ENCODE measurements at places on chromosomes 6 and 20.

DNA sequence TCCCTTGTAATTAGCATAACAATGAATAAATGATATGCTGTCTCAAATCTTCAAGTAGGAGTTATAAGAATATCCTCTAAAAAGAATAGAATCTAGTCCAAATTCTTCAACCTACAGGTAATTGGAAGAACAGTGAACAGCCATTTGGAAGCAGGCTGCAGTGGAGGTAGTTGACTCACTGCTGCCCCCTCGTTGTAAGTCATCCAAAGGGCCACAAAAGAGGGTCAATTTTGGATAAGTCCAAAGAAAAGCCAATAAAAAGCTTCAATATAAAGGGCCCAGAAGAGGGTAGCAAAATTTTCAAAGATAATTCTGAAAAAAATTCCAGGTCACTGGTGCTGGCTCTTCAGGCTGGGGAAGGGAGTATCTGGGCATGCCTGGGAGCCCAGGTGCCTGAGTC lies 60.8 kb upstream of the SSTR4 start:
- DNase-seq = no peak

DNA sequence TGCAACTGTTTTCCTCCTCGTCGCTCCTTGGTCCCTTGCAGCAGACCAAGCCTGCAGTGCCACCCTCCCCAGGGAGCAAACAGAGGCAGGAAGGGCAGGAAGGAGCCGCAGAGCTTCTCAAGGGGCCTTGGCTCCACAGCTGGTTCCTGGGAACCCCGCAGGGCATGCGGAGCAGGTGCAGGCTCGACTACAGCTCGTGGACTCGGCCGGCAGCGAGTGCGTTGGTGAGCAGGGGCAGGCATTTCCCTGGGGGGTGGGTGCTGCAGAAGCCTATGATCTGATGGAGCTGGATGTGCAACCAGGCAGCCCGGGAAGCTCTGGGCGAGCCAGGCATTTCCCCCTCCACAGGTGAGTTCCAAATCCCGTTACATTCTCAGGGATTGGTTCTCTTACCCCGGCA lies 37.1 kb downstream of the FRMD1 start:
- DNase-seq = no peak

GRCh38 chr20:10671919-10672623 lies 1.7 kb downstream of the JAG1 start:
- DNase-seq = no peak

GRCh38 chr6:105794239-105794638 lies 291.9 kb upstream of the PRDM1 start:
- DNase-seq = no peak

GRCh38 chr6:25547797-25548196 lies 104.2 kb upstream of the SCGN start:
- no peak for DNase-seq

DNA sequence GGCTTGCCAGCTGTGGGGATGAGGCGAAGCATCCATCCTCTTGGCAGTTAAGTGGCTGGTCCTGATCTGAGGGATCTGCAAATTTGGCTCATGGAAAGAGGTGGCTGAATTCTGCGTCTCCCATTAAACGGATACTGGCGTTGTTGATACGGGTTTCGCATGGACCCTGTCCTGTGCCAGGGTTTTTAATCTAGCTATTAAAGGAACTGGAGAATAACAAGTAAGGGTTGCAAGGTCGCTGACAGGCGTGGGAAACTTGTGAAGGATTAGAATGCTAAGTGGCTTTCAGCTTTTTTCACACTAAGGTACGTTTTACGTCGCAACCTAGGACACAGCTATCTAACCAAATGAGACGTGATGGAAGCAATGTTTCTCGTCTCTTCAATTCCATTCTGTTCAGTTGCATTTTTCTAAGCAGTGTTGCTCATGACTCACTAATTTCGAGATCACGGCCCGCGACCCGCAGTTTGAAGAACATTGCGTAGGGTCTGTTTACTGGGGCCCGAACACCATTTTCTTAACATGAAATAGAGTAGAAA lies 852 bp downstream of the GMNN start:
- DNase-seq = no peak

DNA sequence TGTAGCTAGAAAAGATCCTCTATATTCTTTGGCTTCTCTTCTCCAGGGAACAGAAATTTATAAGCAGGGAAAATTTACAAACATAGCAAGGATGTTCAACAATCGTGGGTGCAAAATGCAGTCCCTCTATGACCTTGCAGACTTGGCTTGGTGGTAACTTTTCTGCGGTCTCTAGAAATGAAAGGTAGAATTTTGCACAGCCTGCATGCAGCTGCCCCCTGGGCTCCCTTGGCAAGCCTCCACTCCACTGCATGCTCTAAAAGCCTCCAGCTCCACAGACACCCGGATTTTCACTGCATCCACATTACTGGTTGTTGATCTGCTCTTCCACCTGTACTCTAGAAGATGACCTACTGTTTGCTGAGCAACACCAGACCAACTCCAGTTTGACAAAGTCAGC lies 236.5 kb upstream of the EYS start:
- DNase-seq = no peak

DNA sequence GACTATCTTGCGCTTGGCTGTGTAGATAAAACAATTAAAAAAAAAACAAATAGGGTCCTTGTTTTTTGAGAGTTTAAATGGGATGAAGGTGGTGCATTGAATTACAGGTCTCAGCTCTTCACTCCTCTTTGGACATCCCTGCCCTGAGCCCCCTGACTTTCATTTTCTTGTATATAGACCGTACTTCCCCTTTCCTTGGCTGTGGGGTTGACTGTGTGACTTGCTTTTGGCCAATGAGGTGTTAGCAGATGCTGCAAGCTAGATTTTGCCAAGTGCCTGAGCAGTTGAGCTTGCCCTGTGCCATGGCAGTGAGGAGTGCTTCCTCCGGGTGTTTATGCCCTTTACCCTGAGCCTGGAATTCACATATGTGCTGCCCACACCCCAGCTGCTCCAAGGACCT lies 386.1 kb upstream of the ZFP64 start:
- no peak for DNase-seq

GRCh38 chr20:53769041-53769440 lies 175.4 kb upstream of the ZNF217 start:
- DNase-seq = no peak

DNA sequence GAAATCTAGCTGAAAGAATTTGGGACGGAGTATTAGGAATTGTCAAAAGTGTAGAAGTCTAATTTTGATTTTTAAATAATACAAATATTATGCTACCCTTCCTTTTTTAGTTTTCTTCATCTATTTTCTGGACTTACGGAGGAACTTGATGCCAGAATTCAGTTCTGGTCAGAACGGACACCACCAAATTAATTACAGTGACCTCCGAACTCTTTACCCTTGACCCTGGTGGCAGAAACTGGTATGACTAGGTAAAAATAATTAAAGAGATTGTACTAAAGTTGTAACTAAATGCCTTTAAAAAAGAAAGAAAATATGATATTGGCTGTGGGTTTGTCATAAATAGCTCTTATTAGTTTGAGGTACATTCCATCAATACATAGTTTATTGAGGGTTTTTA lies 751.1 kb upstream of the MAP3K7 start:
- DNase-seq = no peak

DNA sequence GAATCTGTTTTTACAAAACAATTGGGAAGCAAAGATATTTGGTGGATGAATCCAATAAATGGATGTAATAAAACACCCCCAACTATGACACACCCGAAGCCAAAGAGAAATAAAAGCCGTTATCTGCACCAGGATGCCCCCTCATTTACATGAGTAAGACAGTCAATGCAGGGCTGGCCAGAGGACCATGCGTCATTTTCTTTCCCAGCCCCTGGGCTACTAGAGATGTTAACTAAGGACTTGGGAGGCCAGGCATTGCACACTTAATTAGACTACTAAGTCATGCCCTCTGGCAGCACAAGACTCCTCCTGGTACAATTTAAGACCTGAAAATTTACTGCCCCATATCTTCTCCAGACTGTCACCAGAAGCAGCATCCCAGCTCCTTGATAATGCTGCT lies 3.2 kb downstream of the LEMD2 start:
- DNase-seq = no peak

GRCh38 chr6:48678390-48678789 lies 567.4 kb upstream of the PTCHD4 start:
- DNase-seq = no peak

DNA sequence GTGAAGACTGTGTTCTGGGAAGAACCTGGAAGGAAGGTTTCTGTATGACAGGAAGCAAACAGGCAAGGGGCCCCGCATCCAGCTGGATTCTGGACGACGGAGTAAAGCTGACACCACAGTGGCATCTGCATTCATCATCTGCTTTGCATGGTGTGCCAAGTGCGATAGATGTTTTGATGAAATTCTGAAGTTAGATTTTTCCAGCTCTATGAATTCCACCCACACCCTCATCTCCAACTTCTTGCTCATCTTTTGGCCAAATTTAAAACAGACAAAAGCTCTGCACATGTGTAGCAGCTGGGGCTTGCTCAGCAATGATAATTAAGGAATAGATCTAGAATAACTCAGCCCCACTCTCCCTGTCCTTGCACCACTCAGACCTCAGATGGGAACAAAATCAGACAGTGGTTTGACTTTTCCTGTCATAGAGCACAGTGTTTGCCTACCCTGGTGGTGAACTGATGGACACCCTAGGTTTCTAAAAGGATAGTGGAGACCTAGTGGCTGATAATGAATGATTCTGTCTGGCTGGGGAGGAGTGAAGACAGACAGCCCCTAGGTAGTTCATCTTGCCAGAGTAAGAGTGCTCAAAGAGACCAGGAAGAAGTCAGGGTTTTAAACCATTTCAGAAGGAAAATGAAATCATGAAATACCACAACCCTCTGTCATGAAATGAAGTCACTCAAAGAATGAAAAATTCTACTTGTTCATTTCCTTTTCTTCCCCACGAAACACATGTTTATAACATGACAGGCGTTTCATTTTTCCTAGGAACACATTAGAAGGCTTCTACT lies 85.8 kb downstream of the BCAS1 start:
- DNase-seq = no peak

GRCh38 chr6:43276577-43277305 lies 21.3 kb upstream of the SLC22A7 start:
- DNase-seq = no peak

DNA sequence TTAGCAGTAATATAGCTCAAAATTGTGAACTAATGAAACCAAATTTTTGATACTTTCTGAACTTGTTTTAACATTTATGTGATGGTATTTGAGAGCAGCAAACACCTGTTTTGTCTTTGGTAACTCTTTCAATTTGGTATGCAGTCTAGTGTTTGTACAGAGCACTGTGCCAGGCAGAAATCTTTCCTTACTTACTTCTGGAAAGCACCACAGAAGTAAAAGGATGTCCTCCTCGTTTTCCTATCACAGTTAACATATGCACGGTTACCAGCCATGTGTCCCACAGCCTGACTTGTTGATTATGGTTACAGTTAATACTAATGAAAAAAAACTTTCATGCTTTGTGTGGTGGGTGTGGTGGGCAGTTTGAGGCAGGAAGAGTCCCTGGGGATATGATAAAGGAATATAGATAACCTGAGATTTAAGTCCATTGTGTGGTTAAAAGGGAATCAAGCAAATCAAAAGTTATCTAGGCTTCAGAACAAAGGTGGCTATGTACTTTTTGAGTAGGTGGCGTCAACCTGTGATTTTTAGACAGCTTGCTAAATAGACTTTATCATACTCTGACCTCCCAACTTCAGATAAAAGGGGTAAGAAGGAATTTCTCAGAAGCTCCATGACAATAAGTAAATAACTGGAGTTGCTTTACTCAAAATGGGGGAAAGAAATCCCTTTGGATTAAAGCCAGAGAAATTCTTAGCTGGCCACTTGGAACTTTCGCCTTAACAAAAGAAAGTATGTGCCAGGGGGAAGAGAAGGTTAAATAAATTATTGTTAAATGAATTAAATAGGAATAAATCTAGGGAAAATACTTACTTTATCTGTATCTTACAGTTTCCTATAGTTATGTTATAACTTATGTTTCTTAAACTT lies 20.1 kb upstream of the COL10A1 start:
- DNase-seq = no peak

GRCh38 chr6:28206928-28207509 lies 18.1 kb upstream of the ZSCAN9 start:
- DNase-seq = no peak

- no peak for DNase-seq
These were observed 451 bp upstream of the HSF2 start for GRCh38 chr6:122399055-122399347.

DNA sequence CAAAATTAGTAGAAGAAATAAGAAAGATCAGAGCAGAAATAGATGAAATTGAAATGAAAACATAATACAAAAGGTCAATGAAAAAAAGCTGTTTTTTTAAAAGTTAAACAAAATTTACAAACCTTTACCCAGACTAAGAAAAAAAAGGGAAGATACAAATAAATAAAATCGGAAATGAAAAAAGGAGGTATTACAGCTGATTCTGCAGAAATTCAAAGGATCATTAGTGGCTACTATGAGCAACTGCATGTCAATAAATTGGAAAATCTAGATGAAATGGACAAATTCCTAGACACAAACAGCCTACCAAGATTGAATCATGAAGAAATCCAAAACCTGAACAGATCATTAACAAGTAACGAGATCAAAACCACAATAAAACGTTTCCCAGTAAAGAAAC lies 59.2 kb downstream of the ZFP64 start:
- DNase-seq = no peak

DNA sequence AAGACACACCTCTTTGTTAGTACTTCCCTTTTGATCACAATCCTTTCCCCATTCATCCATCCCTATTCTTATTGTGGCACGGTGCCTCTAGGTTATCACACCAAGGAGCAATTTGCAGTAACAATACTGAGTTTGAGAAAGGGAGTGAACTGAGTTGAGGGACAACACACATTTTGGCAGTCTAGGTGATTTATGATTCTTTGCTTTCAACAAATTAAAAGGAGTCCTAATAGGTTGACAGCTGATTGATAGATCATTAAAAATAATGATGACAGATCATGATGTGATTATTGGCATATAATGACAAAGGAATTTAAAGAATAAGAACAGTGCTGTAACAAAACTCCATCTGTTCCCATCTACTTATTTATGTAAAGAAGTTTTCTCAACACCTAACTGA lies 36.7 kb downstream of the IMPG1 start:
- DNase-seq = no peak

GRCh38 chr20:5402903-5403531 lies 86.3 kb upstream of the PROKR2 start:
- peak; percentile 32 for DNase-seq

DNA sequence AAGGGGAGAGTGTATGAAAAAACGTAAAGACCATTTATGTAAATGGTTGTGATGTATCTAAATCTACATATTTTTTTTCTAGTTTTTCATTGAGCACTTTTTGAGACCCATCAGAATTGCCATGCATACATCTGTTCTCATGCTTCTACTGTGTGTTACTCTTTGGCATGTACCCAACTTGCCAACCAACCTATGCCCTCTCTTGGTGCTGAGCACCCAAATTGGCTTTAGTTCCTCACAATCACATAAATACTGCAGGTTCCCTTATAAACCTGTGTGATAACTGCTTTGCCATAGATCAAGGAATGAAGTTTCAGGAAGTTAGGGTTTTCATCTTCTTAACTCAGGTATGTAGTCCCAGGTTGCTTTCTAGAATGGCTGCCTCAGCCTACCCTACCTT lies 7.8 kb downstream of the ENPP3 start:
- DNase-seq = no peak
